Stimulated activated CD4-positive, alpha-beta T cell treated with anti-CD3 and anti-CD28 coated beads, Interleukin-12 subunit alpha, Interleukin-12 subunit beta, amount 100 ng/mL, for 48 hours (primary cell): ENCODE measurements at places on chromosomes 16 and 17.
A peak's percentile ranks its signal among the peaks of the same experiment; 100 is the strongest.

DNA sequence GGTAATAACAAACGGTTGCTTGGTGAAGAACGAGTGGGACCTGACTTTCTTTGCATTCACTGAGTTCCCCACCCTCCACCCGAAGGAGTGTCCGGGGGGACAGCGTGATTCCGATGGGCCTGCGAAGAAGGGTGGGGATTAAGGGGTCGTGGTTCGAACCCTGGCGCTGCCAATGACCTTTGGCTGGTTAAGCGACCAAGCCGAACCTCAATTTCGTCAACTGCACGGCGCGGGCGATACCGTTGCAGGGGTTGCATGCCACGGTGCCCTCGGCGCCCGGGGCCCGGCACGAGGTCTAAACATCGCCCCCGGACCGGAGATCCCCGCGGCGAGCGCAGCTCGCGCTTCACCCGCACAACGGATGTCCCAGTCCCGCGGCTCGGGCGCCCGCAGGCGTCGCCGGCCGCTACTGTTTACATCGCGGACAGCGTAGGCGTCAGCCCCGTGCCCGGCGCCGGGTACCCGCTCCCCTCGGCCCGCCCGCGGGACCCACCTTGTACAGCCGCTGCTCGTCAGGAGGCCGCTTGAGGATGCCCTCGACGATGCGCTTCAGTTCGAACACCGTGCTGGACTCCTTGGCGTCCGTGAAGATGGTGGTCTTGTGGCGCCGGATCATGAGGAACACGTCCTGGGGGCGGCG is 460 bp downstream of the ELOB start:
- DNase-seq: no peak

- DNase-seq: no peak
These were observed 5.4 kb upstream of the STAC2 start for GRCh38 chr17:39231091-39231561.

GRCh38 chr16:85528528-85529387 is 84.4 kb upstream of the GSE1 start:
- peak; percentile 37 for DNase-seq

- no peak for DNase-seq
These were observed 29.7 kb downstream of the TRPV3 start for GRCh38 chr17:3527896-3528295.

DNA sequence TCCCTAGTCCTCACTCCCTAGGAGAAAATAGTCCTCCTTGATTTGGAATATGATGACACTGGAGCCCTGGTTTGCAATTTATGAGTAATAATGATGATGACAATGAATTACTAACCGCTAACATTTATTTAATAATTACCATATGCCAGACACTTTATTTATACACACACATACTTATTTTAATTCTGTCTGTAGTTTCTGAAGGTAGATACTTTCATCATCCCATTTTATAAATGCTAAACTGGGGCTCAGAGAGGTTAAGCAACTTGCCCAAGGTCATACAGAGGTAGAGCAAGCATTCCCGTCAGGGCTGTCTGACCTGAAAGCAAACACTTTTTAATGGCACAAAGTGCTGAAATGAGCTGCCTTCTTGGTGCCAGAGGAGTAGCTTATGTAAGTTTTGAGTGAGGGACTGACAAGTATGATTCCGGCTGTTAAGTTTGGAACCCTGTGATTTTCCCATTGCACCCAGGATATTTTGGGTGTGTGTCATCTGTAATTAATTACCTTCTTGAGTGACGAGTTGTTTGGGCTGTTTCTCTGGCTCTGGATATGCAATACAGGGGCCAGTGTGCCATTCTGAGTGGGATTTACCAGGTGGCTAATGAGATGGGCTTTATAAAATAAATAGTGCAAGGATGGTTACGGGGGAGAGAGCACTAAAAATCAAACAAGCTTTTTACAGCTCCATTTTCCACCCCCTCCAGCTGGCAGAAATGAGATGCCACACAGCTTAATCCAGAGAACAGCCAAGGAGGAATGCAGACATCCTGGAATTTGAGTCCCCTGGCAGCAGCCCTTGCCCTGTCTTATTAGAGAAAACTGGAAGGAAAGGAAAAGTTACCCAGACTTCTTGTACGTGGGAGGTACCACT is 211.8 kb downstream of the SNX29 start:
- no peak for DNase-seq

DNA sequence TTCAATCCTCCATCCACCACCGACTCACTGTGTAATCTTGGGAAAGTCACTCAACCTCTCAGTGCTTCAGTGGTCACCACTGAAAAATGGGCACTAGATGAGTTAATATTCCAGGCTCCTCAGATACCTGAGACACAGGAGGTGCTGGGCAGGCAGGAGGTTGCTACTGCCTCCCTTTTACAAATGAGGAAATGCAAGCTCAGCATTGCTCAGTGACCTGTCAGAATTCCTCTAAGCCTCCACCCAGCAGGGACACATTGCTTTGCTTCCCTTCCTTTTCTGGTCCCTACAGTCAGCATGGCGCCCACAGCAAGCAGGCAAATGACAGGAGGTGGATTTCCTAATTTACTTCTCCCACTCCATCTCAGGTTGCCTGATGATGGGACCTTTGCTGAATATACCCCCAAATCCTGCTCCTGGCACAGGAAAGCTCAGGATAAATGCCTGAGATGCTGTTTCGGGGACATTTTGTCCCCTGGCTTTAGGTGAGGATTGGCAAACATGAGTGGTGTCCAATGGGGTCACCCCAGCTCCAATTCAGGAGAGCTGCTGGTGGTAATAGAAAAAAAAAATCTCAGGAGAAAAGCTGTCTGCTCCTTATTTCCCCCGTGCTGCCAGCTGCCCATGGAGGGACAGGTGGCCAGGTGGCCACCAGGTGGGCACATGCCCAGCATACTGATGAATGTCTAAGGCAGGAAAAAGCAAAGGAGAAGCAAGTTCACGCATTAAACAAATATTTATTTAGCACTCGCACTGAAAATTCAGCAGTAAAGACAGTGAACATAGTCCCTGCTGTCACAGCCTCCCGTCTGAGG is 5.0 kb upstream of the KRT13 start:
- no peak for DNase-seq

DNA sequence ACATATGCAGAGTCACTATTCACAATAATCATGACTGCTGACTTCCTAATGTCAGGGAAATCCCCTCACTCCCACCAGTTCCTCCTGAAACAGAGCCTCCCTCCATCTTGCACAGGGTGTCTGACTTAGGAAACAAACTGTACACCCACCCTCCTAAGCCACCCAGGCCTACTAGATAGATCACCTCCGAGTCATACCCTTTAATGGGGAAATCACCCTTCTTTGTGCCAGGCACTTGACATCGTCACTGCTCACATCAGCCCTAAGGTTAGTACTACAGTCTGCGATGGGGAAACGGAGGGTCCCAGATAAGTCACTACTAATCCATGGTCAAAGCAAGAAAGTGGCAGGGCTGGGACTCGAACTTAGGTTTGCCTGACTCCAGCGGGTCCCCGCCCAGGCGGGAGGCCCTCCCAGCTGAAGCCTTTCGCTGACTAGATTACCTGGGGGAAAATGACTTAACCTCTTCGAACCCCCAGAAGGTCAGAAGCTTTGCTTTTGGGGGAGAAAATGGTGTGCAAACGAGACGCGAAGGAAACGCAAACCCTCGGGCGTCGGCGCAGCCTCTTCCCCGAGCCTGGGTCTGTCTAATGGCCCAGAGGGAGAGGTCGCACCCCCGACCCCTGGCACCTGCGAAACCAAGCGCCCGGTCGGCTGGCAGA is 3.4 kb upstream of the MLLT6 start:
- DNase-seq: peak; percentile 88

- DNase-seq: no peak
These were observed 11.4 kb upstream of the TMEM238L start for GRCh38 chr17:10815319-10815718.

DNA sequence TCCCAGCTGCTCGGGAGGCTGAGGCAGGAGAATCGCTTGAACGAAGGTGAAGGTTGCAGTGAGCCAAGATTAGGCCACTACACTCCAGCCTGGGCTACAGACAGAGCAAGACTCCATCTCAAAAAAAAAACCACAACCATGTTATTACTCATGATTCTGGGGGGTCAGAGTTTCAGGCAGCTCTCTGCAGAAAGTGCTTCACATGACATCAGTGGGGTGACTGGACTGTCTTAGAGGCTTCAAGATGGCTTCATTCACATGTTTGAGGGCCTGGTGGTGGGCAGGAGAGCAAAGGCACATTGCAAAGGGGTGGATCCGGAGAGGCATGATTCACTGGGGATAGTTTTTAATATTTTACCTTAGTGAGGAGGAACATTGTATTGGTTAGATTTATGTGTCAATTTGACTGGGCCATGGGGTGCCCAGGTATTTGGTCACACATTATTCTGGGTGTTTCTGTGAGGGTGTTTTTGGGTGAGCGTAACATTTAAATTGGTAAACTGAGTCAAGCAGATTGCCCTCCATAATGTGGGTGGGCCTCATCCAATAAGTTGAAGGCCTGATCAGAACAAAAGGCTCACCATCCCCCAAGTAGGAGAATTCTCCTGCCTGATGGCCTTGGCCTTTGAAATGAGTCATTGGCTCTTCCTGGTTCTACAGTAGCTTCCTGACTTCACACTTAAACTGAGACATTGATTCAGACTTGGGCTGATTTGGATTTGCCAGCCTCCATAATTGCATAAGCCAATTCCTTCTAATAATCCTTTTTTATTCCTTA is 109.8 kb downstream of the GOSR1 start:
- DNase-seq: no peak

GRCh38 chr16:11251525-11252481 is 4.2 kb downstream of the SOCS1 start:
- peak; percentile 79 for DNase-seq

- DNase-seq: no peak
These were observed 36.8 kb downstream of the GDPD1 start for GRCh38 chr17:59257101-59257500.

DNA sequence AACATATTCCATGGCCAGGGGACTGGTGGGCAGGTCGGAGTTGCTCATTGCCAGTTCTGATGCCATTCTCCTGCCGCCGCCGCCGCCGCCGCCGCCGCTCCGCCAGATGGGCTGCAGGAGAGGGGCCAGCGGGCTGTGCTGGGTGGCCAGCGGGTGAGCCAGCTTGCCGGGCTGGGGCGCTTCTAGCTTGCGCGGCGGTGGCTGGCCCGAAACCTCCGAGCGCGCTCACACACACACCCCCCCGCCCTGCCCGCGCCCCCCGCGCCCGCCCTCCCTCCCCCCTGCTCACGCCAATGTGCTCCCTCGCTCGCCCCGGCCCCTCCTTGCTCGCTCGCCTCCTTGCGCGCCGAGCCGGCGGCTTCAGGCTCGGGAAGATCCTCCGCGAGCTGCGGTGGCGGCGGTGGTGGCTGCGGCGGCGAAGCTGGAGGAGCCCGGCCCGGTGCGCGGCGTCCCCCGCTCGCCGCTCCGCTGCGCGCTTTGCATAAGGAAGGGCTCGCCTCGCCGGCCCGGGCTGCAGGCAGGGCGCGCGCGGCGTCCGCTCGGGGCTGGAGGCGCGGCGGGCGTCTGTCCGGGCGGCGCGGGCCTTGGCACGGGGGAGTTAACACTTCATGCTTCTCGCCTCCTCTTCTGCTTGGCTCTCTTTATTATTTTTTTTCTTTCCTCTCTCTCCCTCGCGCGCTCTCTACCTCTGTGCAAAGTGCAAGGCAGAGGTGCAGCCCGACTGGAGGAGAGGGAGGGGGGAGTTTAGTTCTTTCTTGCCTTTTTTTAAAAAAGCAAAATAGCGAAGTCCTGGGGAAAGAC is 500 bp downstream of the MAF start:
- DNase-seq: no peak

GRCh38 chr16:28136751-28137434 is 73.4 kb upstream of the GSG1L start:
- no peak for DNase-seq

- DNase-seq: no peak
These were observed 2.8 kb upstream of the KDM6B start for GRCh38 chr17:7831233-7831632.

- no peak for DNase-seq
These were observed 103.1 kb upstream of the CDH5 start for GRCh38 chr16:66263168-66263972.

DNA sequence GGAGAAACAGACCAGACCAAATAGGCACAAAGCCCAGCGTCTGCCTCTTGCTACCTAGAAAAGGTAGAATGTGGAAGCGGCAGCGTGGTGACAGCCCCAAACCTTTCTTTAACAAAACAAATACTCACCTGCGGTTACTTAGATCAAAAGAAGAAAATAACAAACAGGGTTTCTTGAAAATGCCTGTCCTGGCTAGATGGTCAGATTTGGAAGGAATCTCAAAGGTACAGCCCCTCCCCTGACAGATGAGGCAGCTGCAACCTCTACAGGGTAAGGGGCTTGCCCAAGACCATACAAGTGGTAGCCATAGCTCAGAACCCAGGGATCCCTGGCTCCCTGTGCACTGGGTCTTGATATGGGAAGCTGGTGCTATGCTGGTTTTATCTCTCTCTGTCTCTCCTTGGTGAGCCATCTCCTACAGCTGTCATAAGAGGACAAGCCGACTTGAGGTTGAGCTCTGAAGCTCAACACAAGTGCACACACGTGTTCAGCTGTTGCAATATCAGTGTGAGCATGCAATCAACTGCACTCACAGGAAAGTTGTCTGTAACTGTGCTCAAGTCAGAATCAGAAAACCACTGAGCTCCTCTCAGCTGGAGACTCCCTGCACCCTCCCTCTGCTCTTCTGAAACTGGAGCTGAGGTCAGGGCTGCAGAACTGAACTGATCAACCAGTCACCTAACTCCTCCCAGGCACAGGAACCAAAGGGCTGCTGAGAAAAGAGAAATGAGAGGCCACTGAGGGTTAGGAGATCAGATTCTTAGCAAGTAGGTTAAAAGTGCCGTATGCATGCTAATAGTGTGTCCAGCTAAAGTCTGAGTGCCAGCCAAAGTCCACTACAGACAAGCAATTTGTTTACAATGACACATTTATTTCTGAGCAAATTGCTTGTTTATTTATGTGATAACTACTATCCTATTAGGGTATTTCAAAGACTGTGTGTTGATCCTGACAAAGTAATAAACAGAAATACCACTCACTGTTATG is 6.1 kb upstream of the RNF157 start:
- no peak for DNase-seq

DNA sequence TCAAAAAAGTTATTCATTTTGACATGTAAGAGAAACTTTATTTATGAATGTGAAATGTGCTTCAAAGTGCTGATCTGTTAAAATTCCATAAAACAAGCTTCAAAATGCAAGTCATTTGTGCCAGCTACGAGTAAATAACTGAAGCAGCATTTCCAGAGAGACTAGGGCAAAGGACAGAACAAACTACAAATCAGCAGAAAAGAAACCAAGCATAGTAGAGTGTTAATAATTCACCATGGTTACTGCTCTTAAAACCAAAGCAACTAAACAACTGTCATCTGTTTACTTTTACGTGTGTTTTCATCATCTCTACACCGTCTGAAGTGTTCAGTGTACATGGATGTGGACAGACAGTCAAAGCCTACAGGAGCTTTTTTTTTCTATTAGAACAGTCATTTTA is 1.6 kb upstream of the ASPA start:
- no peak for DNase-seq
